ENCODE measurements at places on chromosomes 11 and 22.
A peak's percentile ranks its signal among the peaks of the same experiment; 100 is the strongest.

DNA sequence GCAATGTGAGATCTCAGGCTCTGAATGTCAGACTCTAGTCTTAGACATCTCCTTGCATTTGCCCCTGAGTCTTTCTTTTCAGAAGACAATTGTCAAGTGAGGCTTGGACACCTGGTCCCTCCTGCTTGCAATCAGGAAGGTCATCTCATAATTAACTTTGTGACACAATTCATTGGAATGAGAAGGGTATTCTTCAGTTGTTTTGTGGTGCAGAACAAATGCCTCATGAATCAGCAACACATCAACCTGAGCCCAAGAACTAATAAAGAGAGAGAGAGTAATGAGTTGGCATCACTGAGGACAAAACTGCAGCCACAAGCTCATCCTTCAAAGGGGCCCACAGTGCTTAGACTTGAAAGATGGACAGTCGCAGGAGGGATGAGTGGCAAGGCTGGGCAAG is 375.8 kb downstream of the INSC start:
- no peak for DNase-seq

- DNase-seq = no peak
Observed at GRCh38 chr11:116033931-116034553, 529.8 kb upstream of the CADM1 start.

- DNase-seq = no peak
Observed at GRCh38 chr11:18280438-18281045, 14.5 kb downstream of the SAA1 start.

DNA sequence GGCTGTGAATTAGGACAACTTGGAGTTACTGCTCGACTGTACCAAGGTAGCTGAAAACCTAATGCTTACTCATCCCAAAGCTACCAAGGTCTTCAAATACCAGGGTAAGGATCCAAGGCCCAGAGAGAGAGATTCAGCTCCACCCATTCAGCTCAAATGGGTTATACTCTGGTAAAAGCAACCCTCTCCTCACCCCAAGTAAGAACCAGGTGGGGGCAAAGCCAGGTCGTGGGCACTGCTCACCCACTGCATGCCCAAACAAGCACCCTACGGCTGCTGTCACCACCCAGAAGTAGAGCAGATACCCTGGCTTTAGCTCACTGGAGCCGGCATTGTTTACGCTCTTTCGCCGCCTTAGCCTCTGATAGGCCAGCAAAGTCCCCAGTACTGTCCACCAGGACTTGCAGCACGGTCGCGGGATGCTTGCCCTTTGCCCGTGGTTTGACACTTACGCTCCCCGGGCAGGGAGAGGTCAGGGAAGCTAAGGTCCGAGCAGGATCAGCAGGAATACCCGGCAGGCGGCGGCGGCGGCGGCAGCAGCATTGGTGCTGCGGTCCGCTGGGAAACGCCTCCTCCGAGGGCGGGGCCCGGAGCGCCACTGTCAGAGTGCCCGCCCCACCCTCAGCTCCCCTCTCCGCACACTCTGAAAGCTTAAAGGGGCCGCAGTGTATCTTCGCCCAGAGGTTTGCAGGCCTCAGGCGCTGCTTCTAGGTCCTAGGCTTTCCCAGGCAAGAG is 19.6 kb downstream of the CKAP5 start:
- peak; percentile 91 for DNase-seq

GRCh38 chr11:80687941-80688340 is 1247.1 kb upstream of the TENM4 start:
- no peak for DNase-seq

GRCh38 chr22:46078241-46079092 is 71.9 kb upstream of the PPARA start:
- no peak for DNase-seq

- no peak for DNase-seq
Observed at GRCh38 chr11:62911137-62912130, 9.7 kb downstream of the CHRM1 start.

- no peak for DNase-seq
Observed at GRCh38 chr11:46188017-46188416, 66.8 kb upstream of the PHF21A start.

- no peak for DNase-seq
Observed at GRCh38 chr22:49580024-49580423, 247.6 kb downstream of the BRD1 start.

DNA sequence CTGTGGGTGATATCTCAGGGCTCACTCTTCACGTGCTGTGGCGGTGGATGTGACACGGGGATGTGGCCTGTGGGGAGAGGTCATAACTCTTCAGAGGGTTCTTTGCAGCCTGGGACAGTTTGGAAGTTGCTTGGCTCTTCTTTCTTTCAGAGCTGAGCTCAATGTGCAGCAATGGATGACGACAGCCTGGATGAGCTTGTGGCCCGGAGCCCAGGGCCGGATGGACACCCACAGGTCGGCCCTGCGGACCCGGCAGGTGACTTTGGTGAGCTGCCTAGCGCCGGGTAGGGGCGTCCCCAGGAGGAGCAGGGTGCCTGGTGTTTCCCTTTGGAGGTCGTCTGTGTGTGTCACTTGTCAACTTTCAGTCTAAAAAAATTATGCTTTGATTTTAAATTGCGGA is 5.1 kb downstream of the PHRF1 start:
- no peak for DNase-seq

- DNase-seq = no peak
Observed at GRCh38 chr11:45062974-45063635, 83.3 kb upstream of the PRDM11 start.

DNA sequence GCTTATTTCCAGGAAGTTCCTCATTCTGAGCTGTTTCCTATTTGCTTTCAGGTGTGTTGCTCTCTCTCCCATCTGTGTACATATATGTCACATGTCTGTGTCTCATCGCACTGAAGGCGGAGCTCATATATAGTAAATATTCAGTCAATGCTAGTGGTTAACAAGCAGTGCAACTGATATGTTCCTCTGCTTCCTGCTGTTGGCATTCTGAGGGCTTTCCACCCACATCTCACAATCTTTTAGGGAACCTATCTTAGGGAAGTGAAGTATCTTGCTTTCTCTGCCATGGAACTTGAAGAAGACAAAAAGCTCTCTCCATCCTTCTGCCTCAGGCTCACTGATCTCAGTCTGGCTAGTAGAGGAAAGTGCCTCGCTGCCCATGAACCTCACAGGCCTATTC is 139.8 kb downstream of the TTC17 start:
- DNase-seq = no peak

All from Caco-2 (cell line).